Esophagus (tissue), 2 donors: ENCODE measurements at places on chromosomes 6 and 20. TPM values are rescaled to one million over a fixed set of nuclear protein-coding genes. Genes with fewer than 3 reads are reported as not detected.

Gene VWA7
- 0.33 TPM for polyA plus RNA-seq

Gene TSHZ2
- polyA plus RNA-seq = 11.7 TPM

Gene BAK1
- polyA plus RNA-seq = 22.6 TPM

Gene PDE7B
- polyA plus RNA-seq = 0.18 TPM

Gene LINC00237
- not detected for polyA plus RNA-seq

Gene TMEM181
- polyA plus RNA-seq = 7.9 TPM

Gene SEMG1
- polyA plus RNA-seq = not detected

Gene OPRL1
- 0.13 TPM for polyA plus RNA-seq

Gene TRIM31
- 0.11 TPM for polyA plus RNA-seq

Gene PRSS35
- not detected for polyA plus RNA-seq

Gene DYNLT2
- polyA plus RNA-seq = 1.3 TPM

Gene SPATS1
- polyA plus RNA-seq = not detected

Gene HSD17B8
- 33.7 TPM for polyA plus RNA-seq

Gene ZC3H12D
- polyA plus RNA-seq = 0.20 TPM

Gene MYBL2
- 11.6 TPM for polyA plus RNA-seq

Gene FGD2
- polyA plus RNA-seq = 4.1 TPM

Gene SCRT2
- not detected for polyA plus RNA-seq

Gene SAPCD1
- 7.6 TPM for polyA plus RNA-seq

Gene PLN
- 15.2 TPM for polyA plus RNA-seq

Gene SLC17A2
- not detected for polyA plus RNA-seq

Gene CLIC5
- polyA plus RNA-seq = 0.25 TPM

Gene SLC25A27
- 25.0 TPM for polyA plus RNA-seq

Gene OR12D3
- polyA plus RNA-seq = not detected

Gene PROKR2
- polyA plus RNA-seq = not detected

Gene PDYN
- not detected for polyA plus RNA-seq
